ENCODE measurements at places on chromosomes 2 and 18. TPM values are rescaled to one million over a fixed set of nuclear protein-coding genes. Genes with fewer than 3 reads are reported as not detected.

Gene IL1B
- 8.9 TPM for total RNA-seq

Gene ANKRD30BL
- total RNA-seq = not detected

Gene CMPK2
- 36.6 TPM for total RNA-seq

Gene RAB6C
- not detected for total RNA-seq

Gene PECR
- 6.5 TPM for total RNA-seq

Gene LHCGR
- total RNA-seq = not detected

Gene ERBB4
- total RNA-seq = 0.18 TPM

Gene RTKN
- 14.5 TPM for total RNA-seq

Gene CYS1
- 1.1 TPM for total RNA-seq

Gene RNF125
- 1.6 TPM for total RNA-seq

Gene NXPH2
- total RNA-seq = not detected

Gene NEU2
- total RNA-seq = not detected

Gene ZBTB7C
- total RNA-seq = 0.06 TPM

Gene AOX1
- 3.8 TPM for total RNA-seq

Gene KLF7
- 30.6 TPM for total RNA-seq

Gene PARD3B
- 10.3 TPM for total RNA-seq

Gene TTC39C
- 1.1 TPM for total RNA-seq

Gene TRIM43
- total RNA-seq = not detected

Gene CCL20
- 6.0 TPM for total RNA-seq

Gene GULP1
- 15.9 TPM for total RNA-seq

Gene VWC2L
- not detected for total RNA-seq

Gene ACMSD
- total RNA-seq = not detected

Gene CHST9
- not detected for total RNA-seq

Gene TIA1
- total RNA-seq = 50.5 TPM

Gene FAM124B
- total RNA-seq = 50.3 TPM

Gene ARL6IP6
- total RNA-seq = 26.0 TPM

Gene DPP10
- total RNA-seq = not detected

Gene CYP26B1
- 0.44 TPM for total RNA-seq

Gene DNER
- total RNA-seq = 13.4 TPM

Gene HJURP
- 4.3 TPM for total RNA-seq

Gene ABHD3
- total RNA-seq = 3.1 TPM

Gene ABCG8
- total RNA-seq = not detected

Gene RNU2-63P
- not detected for total RNA-seq

Gene STPG4
- total RNA-seq = not detected

Gene RAX
- total RNA-seq = not detected

Gene WNT10A
- not detected for total RNA-seq

Gene RNF152
- total RNA-seq = 26.7 TPM

Gene DLGAP1
- 1.6 TPM for total RNA-seq
